ENCODE measurements at places on chromosomes 3 and 15.

- no peak for DNase-seq
Observed at GRCh38 chr3:17111586-17111985, 226.8 kb downstream of the PLCL2 start.

DNA sequence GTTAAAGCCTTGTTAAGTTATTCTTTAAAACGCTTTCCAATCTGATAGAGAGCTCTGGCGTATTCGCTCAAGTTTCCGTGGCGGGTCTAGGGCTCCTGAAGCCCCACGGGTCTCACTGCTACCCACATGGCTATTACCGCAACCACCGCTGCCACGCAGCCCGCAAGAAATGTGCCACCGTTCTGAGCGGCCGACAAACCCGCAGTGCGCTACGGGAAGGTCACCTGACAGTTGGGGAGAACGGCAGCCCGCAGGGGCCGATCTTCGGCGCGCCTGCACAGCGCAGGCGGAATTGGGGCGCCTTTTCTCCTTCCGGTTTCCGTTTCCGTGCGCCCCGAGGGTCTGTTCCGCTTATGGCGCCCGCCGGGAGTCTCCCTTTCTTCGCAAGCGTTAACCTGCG, 76.6 kb upstream of the SNRPN start:
- no peak for DNase-seq

GRCh38 chr3:21542656-21543379, 208.2 kb downstream of the ZNF385D start:
- DNase-seq, result no peak

- no peak for DNase-seq
Observed at GRCh38 chr3:130787422-130788068, 40.9 kb upstream of the PIK3R4 start.

GRCh38 chr3:11566916-11567315, 76.8 kb downstream of the VGLL4 start:
- no peak for DNase-seq

Measured in activated T-cell treated with anti-CD3 and anti-CD28 coated beads, Interleukin-2, amount 50 U/mL, for 24 hours (primary cell).